ENCODE measurements at places on chromosomes 13 and 19.

GRCh38 chr13:113945857-113946408 is 27.9 kb downstream of the C13orf46 start:
- no peak for DNase-seq

- DNase-seq: no peak
These were observed 223.1 kb downstream of the MZT1 start for GRCh38 chr13:72504131-72504841.

- DNase-seq: no peak
These were observed 206.5 kb downstream of the ENOX1 start for GRCh38 chr13:43580280-43580679.

DNA sequence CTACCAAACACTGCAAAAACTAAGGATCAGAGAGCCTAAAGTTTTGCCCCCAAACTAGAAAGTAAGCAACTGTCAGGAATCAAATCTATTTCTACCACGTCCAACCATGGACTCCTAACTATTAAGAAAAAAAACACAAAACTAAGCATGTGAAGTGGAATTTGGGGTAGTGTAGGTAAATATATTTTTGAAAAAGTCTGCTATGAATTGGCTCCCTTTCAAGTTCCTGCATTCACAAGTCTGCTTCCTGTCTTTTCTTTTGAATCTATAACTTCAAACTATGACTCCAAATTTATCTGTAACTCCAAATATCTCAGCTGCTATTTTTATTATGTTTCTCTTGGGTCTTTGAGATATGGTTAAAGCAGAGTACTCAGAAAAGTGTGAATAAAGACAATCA is 47.0 kb downstream of the PCDH9 start:
- DNase-seq: no peak

DNA sequence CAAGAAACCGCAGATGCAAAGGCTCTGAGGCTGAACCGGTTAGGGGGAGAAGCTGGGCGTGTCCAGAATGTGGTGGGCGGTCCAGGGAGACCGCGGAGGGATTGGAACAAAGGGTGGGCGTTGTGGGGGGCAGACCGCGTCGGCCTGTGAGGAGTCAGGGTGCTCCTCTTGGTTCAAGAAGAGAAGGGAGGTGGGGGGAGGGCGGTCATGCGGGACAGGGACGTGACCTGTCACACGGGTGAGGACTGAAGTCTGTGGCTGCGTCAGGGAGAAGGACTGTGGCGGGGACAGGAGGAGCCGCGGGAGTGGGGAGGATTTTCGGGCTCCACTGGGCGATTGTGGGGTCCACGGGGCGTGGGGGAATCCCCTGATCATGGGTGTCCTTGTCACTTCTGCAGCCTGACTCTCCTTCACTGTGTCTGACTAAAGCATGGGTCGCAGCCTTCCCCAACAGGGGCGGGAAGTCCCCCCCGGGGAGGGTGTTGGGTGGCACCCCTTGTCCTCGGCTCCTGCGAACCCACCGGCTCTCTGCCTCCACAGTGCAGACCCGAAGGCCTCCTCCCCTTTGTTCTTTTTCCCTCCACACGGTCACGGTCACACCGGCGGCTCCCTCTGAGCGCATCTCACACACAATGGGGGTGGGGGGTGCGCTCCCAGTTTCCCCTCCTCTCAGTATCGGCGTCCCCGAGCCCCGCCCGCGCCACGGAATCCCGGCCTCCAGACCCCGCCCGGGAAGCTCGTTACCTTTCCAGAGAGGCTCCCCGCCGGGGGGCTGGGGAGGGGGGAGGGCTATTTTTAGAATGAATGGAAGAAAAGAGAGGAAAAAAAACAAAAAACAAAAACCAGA is 16.4 kb upstream of the KCNN1 start:
- DNase-seq: no peak

GRCh38 chr19:32749361-32749760 is 29.8 kb downstream of the TDRD12 start:
- DNase-seq: no peak

DNA sequence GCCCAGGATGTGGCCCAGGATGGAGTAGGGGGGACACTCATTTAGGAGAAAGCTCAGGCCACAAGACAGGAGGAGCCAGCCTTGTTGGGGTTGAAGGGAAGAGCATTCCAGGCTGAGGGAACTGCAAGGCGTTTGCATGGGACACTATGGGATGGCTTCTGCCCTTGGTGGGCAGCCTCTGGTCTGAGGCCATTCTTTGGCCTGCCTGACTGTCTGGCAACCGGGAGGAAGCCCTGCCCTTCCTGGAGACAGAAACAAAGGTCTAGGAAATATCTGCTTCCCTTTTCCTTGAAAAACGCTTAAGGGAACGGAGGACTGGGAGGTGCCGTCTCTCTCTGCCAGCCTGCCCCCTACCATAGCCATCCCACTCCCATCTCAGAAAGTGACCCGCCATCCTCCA is 2.8 kb upstream of the ICAM1 start:
- no peak for DNase-seq

DNA sequence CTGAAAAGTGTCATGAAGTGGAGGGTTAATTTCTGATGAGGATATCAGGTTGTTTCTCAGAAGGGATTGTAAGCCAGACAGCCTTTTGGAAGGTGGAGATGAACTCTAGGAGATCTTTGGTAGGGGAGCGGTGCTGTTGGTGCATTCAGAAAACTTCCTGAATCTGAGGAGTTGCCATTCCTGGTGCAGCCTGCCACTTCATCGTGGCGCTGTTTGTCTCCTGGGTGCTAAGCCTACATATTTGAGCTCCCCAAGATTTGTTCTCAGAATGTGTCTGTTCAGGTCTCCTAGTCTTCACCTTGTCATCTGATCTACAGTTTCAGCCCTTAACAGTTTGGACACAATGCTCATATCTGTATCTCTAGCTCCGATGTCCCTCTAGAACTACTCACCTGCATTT is 285.6 kb downstream of the MTUS2 start:
- no peak for DNase-seq

DNA sequence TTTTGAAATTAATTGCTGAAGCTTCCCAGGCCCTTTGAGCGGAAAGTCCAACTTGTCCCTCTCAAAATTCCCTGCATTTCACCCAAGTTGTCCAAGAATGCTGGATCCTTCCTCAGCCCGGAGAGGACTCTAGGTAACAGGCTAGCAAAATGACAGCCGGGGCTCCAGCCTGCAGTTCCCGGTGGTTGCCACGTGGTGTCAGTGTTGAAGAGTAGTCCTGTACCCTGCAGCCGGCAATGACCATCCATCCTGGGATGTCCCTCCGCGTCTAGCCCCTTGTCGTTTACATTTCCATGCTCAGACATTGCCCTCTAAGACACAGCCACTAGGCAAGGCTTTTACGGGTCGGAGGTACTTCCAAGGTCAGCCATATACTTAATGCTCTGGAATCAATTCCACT is 31.4 kb upstream of the MTIF3 start:
- peak; percentile 11 for DNase-seq

DNA sequence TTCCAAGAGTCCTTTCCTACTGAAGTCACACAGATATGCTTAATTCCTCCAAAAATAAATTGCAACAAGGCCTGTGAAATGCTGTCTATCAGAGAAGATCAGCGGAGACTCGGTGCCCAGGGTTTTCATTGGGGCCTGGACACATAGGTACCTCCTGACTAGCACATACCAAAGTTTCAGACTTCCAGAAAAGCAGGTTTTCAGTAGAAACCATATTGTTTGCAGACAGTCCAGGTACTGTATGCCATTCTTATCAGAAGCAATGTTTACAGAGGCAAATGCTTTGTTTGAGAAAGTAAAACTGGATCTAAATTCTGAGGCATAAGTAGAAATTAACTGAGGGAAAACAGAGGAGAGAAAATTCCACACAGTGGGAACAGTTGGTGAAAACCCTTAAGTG is 12.8 kb downstream of the ZNF229 start:
- DNase-seq: no peak

- no peak for DNase-seq
These were observed 353 bp downstream of the ENOX1 start for GRCh38 chr13:43786472-43786765.

DNA sequence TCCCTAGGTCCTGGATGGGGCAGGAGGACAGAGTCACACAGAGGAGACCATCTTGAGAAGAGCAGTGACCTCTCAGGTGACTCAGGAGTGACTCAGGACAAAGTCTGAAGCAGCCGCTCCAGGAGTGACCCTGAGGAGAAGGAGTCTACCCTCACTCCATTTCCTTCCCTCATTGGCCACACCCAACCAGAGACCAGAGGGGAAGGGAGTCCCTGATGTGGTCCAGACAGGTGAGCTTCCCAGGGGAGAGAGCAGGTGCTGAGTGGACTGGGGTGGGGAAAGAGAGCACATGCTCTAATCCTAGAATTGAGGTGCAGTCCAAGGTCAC is 75.5 kb upstream of the MEDAG start:
- DNase-seq: no peak

GRCh38 chr13:91351980-91352379 is 4.5 kb downstream of the MIR17HG start:
- DNase-seq: no peak

- no peak for DNase-seq
These were observed 1198.2 kb upstream of the PCDH9 start for GRCh38 chr13:68428292-68428691.

DNA sequence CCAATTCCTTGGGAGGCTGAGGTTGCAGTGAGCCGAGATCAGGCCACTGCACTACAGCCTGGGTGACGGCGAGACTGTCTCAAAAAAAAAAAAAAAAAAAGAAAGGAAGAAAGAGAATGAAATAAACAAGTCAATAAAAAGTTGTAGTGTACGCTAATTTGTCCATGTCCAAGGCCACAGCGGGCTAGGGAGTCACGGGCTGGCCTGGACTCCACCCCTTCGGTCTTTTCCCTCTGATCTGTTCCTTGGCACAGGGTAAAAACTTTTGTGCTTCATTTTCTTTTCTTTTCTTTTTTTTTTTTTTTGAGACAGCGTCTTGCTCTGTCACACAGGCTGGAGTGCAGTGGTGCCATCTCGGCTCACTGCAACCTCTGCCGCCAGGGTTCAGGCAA is 19.4 kb upstream of the MKNK2 start:
- DNase-seq: no peak

DNA sequence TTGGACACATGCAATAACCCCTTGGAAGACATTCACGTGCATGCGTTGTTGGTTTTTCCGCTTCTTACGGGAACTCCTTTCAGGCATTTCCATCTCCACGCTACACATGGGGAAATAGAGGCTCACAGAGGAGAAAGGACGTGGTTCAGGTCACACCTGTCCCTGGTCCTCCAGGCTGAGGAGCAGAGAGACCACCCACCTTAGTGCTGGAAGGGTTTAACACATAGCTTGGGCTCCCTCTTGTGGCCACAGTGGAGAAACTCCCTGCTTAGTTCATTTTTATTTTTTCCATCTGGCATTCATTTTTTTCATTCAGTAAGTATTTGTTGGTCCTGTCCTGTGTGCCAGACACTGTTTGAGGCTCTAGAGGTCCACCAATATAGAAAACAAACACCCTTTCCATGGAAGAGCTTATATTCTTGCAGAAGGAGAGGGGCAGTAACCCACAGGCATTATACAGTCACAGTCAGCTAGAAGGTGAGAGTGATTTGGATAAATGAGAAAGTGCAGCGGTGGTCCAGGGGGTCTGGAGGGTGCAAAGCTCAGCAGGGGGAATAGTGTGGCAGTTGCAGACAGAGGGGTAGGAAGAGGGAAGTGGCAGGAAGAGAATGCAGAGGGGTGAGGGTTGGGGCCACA is 24.2 kb upstream of the TTYH1 start:
- no peak for DNase-seq

- DNase-seq: no peak
These were observed 8.9 kb upstream of the FAM124A start for GRCh38 chr13:51213173-51213728.

DNA sequence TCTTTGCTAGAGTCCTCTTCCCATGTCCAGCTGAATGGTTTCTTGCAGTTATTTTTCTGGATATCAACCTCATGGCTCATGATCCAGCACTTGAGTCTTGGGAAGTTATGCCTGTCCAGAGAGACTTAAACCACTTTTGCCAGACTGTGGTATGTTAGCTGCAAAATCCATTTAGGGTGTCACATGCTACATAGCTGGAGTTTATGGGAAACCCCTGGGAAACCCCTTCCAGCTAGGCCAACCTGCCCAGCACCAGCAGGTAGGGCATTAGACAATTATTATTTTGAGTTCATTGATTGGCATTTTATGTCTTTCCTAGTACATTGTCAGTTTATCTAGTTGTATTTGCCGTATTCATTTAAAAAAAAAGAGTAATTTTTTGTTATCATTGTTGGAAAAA is 797.8 kb downstream of the EFNB2 start:
- DNase-seq: no peak

DNA sequence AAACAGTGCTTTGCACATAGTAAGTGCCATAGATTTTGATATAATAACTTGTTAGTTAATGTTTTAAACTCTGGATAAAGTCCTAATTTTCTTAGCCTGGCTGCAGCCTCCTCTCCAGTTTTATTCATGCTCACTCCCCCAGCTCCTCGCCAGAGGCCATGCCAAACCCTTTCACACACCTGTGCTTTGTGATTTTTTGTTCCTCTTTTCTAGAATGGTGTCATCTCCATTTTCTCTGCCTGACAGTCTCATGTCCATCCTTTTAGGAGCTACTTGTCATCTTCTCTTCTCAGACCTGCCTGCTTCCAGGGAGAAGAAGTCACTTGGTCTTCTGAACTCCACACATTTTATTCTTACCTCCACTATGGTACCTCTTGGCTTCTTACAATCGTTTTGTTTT is 55.8 kb upstream of the SPATA13 start:
- no peak for DNase-seq

- no peak for DNase-seq
These were observed 20.8 kb upstream of the SGCG start for GRCh38 chr13:23159760-23160637.

- no peak for DNase-seq
These were observed 94.6 kb downstream of the CRYL1 start for GRCh38 chr13:20431080-20431479.

GRCh38 chr19:57803594-57804325 is 11.0 kb downstream of the ZNF552 start:
- DNase-seq: no peak

- no peak for DNase-seq
These were observed 1814.9 kb downstream of the SLITRK5 start for GRCh38 chr13:89486065-89486464.

GRCh38 chr19:30906871-30907270 is 442.4 kb downstream of the TSHZ3 start:
- no peak for DNase-seq

DNA sequence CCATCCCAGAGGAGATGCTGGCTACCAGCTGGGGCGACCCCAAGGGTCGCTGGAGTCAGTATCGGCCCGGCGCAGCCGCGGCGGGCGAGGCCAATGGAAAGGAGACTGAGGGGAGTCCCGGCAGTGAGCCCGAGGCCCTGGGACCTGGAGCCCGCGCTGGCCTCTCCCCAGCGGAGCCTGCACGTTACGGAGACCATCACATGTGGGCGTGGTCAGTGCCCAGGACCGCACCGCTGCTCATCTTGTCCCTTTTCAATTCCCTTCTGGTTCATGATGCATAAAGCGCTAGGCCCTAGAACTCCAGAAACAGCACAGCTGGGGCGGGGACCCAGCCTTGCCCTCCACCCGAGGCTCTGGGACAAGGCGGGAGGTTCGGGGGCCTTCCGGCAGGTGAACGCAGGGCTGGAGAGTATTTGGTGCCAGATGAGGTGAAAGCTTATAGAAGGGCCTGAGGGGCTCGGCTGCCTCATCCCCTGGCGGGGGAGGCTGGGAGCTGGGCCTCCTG is 8.0 kb downstream of the C19orf25 start:
- no peak for DNase-seq

GRCh38 chr19:51711702-51712101 is 12.1 kb downstream of the HAS1 start:
- DNase-seq: no peak

Data from cerebellar nuclear complex (tissue), 1 donor.